ENCODE measurements at places on chromosomes 1 and 21.

- no peak for DNase-seq
These were observed 525.1 kb downstream of the LMO4 start for GRCh38 chr1:87853576-87854351.

GRCh38 chr21:15809065-15809464 is 79.3 kb downstream of the USP25 start:
- no peak for DNase-seq

- no peak for DNase-seq
These were observed 117.0 kb upstream of the PLD5 start for GRCh38 chr1:242641461-242641860.

DNA sequence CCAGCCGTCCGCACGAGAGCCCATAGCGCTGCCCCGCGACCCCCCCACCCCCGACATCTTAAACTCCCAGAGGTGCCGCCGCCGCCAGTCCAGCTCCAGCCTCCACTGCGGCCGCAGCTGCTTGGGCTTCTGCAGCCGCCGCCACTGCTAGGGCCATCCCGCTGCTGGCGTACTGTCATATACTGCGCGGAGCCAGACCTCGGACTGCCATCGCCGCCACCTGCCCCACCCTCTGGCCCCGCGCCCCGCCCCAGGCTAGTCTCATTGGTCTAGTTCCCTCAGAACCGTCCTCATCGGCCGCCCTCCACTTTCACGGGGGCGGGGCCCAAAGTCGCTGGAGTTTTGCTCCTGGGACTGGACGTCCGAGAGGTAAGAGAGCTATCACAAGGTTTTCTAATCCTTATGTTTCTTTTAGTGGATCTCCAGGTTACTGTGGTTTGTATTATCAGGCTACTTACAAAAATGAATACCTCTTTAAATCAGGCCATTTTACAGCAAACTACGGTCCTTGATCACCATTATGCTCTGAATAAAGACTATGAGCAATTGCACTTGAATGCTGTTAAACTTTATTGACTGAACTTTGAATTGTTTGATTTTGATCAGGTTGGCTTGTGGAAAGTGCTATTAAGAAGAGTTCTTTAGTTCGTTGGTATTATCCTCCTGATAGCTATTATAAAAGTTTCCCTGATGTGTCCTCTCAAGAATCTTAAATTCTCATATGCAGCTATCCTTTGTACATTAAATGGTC is 2.8 kb upstream of the CD1D start:
- no peak for DNase-seq

DNA sequence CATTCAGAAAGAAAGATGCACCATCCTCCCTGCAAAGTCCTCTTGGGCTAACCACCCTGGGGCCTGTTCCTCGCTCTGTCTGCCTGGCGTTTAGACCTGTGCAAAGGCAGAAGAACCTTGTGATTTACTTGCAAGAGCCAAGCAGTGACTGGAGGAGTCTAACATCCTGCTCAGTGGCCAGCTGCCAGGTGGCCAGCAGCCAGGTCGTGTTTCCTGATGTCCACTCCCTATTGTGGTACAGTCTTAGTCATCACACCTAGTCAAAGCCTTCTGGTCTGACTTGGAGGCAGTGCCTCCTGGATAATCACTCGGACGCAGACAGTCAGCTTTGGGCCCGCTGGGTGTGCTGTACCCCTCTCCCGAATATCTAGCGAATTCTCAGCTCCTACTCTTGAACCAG is 118.1 kb downstream of the PGBD5 start:
- DNase-seq = no peak

DNA sequence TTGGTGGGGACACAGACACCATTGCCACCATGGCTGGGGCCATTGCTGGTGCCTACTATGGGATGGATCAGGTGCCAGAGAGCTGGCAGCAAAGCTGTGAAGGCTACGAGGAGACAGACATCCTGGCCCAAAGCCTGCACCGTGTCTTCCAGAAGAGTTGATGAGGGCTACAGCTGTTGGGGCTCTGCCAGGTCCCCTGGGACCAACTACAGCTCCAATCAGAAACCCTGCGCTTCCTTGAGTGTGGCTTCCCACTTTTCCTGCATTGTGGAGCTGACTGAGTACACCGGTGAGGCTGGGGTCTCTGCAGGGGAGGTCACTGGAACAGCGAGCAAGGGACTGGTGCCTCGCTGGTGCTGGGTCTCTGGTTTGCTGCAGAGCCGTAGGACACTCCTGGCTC is 4.5 kb downstream of the ADPRS start:
- DNase-seq = no peak

GRCh38 chr1:150053926-150054325 is 13.7 kb upstream of the VPS45 start:
- DNase-seq = no peak

DNA sequence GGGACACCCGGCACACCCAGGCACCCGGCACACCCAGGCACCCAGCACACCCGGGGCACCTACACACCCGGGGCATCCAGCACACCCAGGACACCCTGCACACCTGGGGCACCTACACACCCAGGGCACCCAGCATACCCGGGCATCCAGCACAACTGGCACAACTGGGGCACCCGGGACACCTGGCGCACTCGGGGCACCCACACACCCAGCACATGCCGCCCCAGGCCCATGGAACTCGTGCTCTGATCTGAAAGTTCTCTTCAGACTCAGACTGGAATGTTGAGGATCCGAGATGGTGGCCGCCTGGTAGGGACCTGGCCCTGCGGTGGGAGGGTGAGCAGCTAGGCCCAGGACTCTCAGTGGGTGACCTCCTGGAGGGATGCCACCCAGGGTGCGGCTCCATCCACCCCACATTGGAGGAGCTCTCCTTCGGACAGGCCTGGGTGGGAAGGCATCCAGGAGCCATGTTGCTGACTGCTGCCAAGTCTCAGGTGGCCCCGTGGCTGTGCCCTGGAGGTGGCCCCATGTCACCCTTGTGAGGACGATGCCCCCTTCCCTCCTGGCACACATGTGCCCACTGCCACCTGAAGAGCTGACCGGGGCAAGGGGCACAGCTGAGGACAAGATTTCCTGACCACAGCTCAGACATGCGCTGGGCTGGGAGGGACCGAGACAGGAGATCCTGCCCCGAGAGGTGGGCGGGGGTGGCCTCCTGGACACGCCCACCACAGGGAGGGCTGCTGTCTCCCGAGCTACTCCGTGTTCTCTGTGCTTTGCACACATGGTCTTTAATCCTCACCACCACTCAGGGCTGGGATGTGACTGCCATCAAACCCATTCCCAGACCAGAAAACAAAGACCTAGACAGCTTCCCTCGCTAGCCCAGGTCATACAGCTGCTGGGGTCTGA is 37.0 kb downstream of the UBE2G2 start:
- no peak for DNase-seq

DNA sequence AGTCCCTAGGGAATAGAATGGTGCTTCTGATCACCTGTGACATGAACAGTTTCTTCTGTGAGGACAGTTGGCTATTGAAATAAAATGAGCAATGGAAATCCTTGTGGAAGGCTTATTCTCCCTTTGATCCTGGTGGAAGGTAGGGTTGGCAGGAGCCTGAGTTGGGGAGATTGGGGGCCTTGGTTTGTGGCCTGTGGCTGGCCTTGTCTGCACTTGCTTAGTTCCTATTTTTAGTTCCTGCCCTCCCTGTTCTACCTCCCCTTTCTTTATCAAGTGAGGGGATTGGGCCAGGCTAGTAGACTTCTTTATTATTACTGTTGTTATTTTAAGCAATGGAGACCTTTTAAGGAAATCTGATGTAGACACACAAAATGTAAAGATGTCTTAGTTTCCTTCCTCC is 8.2 kb downstream of the DMRTB1 start:
- no peak for DNase-seq

- DNase-seq = no peak
These were observed 84.8 kb upstream of the ATP1A1 start for GRCh38 chr1:116288201-116288598.

GRCh38 chr21:22355949-22356348 is 1357.7 kb downstream of the NCAM2 start:
- DNase-seq = no peak

DNA sequence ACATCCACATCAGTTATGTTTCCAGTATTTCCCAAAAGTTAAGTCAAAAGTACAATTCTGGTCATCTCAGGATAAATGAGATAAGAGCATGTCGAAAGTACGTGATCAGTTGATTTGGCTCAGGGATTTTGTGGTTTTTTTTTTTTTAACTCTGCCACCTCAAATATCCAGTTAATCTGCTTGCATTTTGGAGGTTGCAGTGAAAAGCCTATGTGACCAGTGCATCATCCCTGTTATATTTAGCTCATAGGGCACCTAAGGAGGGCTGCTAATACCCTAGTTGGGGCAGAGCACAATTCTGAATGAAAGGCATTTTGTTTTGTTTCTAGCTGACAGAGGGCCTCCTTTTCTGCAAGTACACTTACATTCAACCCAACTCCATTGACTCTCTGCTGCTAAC is 31.7 kb upstream of the RGS16 start:
- DNase-seq = no peak

DNA sequence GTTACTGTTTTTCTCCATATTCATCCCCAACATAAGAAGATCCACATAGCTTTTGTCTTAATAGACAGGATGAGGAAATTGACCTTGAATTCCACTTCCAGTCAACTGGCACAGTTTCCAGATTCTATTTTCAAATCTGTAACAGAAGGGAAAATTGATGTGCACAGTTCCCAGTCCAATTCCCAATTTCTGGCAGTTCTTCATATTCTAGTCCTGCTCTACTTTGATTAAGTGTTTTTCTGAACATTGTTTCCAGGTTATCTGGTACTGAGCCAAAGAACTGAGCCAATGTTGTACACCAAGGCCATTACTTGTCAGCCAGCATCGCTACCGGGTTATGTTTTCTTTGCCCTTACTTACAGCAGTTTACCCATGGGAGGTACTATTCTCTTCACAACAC is 1755.4 kb downstream of the PLA2G4A start:
- no peak for DNase-seq

- no peak for DNase-seq
These were observed 22.1 kb upstream of the SMYD3 start for GRCh38 chr1:246528933-246529731.

DNA sequence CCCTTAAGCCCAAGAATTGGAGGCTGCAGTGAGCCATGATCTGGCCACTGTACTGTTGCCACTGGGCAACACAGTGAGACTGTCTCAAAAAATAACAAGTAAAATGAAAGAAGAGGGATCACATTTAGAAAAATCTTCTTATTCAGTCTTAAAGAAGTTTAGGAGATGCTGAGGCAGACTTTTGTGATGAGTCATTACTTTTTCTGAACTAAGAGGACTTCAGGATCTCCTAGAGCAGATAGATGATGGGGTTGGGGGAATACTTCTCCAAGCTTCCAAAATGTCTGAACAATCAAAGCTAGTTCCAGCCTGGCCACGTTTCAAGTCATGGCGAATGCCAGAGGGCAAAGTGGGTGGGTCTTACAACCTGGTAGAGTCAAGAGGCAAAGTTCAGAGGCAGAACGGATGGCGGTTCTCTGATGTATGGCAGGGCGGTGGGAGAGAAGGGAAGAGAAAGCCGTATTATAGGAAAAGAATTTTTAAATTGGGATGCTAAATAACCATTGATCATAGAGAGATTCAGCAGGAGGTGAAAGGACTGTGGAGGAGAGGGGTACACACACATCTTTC is 2.1 kb upstream of the CIART start:
- DNase-seq = no peak

DNA sequence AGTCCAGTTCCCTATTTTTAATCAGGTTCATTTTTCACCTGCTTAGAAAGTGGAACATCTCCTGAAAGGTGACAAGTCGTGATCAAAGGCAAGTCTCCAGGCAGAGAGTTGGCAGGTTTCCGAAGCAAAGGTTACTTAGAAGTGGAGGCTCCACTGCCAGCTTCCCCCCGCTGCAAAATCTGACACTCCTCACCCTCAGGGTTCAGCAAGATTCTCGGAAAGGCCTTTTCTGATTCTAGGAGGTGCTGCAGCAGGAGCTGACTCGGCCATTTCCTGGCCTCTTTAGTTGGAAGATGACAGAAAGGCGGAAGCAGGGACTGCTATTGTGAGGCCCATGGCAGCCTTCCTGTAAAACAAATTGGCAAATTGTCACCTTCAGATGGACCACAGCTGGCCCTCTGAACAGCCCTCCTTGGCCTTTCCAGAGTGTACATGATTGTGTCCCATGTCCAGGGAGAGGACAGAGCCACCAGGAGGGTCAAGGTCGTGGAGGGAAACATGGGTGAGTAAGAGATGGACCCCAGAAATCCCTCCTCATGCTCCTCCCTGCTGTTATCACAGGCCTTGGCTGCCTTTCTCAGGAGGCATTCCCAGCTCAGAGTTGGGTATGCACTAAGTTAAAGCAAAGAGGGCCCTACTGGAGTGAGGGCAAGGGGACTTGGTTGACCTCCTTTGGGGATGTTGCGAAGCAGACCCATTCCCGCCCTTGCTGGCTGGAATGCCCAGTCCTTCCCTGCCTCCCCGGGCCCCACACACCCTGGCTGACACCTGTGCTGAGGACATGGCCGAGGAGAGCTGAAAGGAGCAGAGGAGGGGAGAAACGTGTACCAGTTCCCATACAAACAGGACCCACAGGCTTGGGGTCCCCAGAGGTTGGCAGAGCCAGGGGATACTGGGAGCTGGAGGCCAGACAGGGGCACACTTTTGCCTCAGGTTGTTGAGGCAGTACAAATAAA is 115.5 kb upstream of the IRF2BP2 start:
- no peak for DNase-seq

- no peak for DNase-seq
These were observed 21.3 kb downstream of the FMO2 start for GRCh38 chr1:171206204-171206977.

- DNase-seq = no peak
These were observed 735 bp upstream of the HES3 start for GRCh38 chr1:6243053-6243834.

DNA sequence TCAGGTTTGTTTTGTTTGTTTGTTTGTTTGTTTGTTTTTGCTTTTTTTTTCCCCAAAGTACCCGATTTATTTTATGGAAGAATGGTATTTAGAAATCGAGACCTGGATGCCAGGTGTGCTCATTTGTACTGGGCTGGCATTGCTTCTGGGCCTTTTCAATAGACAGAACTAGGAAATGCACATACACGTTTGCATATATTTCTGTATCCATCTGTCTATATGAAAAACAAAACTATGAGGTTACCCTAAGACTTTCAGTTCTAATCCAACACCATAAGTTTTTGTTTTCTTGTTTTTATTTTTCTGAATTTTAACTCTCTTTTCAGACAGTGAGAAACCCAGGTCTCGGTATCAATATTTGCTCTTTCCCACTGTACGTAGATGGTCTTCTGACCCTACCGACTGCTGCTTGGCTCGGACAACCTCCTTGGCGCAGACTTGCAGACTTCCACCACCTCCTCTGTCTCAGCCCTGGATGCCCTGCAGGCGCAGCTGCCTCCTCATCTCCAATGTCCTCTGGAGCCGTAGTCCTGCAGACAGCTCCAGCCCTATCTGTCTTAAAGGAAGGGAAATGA is 171.7 kb downstream of the NEK7 start:
- DNase-seq = no peak

GRCh38 chr1:197798492-197798891 is 23.2 kb upstream of the DENND1B start:
- DNase-seq = no peak
